ENCODE measurements at places on chromosomes 3 and 15.

- DNase-seq: no peak
Observed at GRCh38 chr3:131630807-131631206, 128.0 kb upstream of the MRPL3 start.

DNA sequence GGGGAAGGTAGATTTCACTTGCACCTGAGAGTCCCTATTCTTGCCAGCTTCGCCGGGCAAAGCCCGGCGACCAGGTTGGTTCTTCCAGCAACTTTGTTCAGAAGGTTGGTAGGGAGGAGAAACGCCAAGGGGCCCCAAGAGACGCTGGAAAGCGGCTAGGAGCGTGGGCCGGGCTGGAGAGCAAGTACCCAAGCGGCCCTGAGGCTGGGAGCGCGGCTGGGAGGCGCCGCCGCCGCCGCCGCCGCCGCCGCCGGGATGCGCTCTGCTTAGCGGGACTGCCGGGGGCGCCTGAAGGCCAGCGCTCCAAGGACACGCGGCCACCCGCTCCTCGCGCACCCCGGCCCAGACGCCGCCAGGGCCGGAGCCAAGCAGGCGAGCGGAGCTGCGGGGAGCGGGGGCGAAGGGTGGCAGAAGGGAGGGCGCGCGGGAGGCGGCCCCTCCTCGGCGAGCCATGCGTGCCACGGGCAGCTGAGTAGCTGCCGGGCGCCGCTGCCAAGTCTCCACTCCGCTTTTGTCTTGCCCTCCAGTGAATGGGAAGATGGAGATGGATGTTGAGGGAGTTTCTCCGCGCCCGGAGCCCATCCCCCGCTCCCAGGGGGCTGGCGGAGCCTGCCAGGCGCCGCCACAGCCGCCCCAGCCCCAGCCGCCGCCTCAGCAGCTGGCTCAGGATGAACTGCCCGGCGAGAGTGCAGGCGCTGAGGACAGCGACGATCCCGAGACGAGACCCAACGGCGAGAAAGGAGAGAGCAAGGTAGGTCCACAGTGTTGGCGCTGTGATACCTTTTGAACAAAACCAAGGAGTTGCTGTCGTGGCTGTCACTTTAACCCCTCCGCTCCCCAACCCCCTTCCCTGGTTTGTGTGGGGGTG, 227.4 kb upstream of the AZI2 start:
- no peak for DNase-seq

- no peak for DNase-seq
Observed at GRCh38 chr15:79322945-79323344, 12.0 kb downstream of the TMED3 start.

DNA sequence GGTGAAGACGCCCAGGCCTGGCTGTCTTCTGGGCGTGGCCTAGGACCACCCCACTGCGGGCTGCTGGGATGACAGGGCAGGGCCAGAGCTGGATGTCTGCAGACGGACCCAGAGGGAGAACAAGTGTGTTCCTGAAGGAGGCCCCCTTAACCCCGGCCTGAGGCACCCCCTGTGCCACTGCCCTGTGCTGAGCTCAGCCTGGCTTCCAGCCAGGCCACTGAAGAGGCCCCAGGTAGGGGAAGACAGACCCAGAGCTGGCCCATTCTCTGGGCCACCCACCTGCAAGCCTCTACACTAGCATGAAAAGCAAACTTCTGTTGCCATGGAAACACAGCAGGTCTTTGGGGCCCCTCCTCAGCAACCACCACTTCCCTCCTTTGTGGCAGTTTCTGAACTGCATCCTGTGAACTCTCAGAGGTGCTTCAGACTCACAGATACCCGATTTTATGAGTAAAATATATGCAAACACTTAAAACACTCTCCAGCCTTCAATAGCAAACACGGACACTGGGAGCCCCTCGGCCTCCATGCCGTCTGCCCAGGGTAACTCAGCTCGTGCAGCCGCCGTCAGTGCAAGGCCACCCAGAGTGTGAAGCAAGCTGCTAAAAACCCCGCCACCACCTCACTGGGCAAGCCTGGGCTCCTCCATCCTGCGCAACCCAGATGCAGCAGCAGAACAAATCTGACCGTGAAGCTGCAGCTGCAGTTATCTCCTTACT, 42.5 kb downstream of the CMTM6 start:
- peak; percentile 40 for DNase-seq

- DNase-seq: no peak
Observed at GRCh38 chr3:132916096-132916495, 122.1 kb upstream of the TMEM108 start.

Data from stimulated activated CD4-positive, alpha-beta T cell treated with anti-CD3 and anti-CD28 coated beads, Interleukin-2, amount 100 ng/mL, for 4 hours (primary cell).